ENCODE measurements at places on chromosomes 2 and 18.

DNA sequence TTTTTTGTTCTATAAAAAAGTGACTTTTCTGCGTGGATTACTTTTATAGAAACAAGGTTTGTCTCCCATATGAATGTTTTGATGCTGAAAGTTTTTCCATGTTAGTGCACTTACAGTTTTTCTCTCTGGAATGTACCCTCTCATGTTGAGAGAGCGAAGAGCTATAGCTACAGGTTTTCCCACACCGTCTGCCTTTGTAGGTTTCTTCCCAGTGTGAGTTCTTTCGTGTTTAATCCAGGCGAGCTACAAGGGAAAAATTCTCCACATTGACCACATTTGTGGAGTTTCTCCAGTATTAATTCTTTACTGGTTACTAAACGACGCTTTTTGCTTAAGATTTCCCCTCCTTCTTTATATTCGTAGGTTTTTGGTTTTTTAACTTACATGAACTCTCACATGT is 85.1 kb downstream of the ACSL3 start:
- DNase-seq, result no peak

DNA sequence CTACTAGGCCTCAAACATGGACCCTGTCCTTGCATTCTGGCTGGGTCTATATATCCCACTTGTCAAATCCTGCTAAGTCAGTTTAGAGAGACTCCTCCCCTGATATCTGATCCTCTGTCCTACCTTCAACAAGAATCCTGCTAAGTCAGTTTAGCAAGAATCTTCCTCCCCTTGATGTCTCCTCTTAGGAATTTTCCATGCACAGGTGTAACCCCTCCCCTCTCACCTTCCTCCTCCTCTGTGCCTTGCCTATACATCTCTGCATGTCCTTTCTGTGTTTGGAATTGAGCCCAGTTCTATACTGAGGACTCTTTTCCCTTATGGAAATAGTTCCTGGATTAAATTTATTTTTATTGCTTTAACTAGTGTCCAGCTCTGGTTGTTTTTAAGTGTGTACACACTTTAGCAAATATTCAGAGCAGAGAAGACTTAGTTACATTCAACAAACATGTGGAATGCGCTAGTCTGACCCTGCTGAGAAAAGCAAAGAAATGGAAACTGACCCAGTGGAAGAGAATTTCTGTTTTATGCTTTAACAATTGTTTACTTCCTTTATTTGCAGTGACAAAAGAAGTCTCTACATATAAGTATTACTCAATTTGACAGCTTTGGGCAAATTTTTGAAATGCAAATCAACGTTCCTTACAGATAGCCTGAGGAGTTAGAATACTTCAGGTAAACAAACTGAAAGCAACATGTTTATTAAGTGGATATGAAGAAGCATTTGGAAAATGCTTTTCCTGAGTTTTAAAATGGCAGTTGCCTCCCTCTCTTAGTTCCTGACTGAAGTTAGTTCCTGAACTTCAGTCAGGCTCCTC is 80.6 kb downstream of the RIT2 start:
- DNase-seq, result peak; percentile 11

DNA sequence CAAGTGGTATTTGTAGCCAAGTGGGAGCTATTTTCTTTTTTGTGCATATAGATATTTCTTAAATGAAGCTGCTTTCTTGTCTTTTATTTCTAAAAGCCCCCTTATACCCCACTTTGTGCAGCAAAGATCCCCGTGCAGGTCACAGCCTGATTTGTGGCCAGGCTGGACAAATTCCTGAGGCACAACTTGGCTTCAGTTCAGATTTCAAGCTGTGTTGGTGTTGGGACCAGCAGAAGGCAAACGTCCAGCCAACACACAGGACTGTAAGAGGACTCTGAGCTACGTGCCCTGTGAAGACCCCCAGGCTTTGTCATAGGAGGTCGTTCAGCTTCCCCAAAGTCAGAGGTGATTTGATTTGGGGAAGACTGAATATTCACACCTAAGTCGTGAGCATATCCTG is 21.9 kb downstream of the FOSL2 start:
- no peak for DNase-seq

- DNase-seq, result peak; percentile 41
These were observed 2.7 kb downstream of the PTMA start for GRCh38 chr2:231710799-231711676.

DNA sequence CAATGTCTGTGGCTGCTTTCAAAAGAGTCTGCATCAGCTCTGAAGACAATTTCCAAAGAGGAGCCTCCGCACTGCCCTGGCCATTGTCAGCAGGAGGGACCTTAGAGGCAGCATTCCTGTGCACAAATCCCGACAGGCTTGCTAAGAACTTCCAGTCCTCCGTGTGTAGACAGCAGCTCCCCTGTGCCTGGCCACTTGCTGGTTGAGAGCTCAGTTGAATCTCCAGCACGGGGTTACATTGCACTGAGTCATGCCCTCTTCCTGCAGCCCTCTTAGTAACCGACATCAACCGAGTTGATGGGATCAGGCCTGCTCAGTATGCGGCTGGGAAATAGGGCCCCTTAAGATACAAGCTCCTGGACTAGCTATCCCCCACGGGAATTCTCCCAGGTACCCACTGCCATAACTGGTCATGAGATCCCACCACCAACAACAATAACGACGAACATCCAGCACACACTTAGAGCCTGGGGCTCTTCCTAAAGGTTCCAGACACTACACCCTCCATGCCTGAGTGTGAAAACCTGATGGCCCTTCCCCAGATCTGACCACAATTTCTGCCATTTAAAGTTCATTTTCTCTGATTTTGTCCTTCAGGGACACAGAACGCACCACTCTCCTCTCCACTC is 12.0 kb downstream of the ATP6V1B1 start:
- DNase-seq, result no peak

DNA sequence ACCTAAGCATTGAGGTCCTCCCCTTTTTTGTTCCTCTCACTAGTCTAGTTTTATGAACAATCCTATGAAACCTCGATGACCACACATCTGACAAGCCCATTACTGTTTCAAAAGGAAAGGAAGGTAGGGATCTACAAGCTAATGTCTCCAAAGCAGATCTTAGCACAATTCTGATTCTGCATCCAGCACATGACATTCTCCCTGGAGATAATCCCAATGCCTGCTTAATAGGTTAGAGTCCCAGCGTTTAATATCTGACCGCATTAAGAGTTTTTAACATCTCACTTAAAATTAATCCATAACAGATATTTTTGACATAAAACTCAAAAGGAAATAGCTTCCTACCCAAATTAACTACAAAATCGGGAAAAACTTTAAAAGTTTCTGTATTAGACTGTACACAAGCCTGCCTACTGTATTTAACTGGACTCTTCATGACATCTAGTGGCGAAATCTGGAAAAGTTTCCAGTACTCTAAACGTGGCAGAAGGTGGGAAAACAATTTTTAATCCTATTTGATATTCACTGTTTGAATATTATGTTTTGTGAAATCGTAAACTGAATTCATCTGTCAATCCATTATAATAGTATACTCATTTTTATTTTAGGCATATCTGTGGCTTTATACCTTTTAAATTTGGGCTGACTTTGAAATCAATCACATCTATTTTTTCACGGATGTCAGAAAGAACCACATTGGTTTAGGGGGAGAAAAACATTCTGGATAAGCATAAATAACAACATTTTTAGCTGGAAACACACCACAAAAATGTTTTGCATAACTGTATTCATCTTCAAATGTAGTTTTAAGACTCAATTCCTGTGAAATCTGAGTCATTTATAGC is 62.4 kb downstream of the TXNL1 start:
- peak; percentile 80 for DNase-seq

DNA sequence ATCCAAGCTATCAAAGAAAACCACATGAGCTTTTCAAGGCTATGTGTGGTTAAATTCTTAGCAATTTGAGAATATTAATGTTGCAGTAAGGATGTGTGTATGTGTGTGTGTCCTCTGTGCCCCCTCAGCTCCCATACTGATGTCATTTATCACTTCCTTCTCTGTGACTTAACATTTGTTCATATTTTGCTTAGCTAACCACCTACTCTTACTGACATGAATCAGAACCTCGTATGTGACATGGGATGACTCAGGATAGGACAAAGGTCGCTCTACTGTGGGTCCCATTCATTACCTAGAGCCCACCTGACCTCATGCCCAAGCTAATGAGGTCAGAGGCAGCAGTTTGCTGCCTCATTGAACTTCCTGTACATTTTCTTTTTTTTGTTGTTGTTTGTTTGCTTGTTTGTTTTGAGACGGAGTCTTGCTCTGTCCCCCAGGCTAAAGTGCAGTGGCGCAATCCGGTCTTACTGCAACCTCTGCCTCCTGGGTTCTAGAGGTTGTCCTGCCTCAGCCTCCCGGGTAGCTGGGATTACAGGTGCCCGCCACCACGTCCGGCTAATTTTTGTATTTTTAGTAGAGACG is 36.3 kb downstream of the MOGAT1 start:
- peak; percentile 25 for DNase-seq

DNA sequence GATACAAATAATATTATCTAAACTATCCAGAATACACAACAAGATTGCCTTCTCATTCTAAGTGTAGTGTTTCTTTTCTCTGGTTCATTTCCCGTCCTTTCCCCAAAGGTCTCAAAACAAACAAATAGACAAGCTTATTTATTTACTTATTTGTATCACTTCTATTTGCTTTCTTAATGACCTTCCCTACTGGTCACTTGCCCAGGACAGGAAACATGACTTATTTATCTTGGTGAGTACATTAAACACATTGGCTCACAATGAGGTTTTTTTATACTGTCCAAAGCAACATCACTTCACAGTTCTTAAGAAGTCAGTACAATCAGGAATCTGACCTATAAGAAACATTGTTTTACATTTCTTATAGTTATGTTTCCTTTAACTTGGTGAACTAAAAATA is 123.3 kb upstream of the KYNU start:
- DNase-seq, result no peak

GRCh38 chr2:43024515-43025011 is 201.8 kb downstream of the ZFP36L2 start:
- peak; percentile 64 for DNase-seq

DNA sequence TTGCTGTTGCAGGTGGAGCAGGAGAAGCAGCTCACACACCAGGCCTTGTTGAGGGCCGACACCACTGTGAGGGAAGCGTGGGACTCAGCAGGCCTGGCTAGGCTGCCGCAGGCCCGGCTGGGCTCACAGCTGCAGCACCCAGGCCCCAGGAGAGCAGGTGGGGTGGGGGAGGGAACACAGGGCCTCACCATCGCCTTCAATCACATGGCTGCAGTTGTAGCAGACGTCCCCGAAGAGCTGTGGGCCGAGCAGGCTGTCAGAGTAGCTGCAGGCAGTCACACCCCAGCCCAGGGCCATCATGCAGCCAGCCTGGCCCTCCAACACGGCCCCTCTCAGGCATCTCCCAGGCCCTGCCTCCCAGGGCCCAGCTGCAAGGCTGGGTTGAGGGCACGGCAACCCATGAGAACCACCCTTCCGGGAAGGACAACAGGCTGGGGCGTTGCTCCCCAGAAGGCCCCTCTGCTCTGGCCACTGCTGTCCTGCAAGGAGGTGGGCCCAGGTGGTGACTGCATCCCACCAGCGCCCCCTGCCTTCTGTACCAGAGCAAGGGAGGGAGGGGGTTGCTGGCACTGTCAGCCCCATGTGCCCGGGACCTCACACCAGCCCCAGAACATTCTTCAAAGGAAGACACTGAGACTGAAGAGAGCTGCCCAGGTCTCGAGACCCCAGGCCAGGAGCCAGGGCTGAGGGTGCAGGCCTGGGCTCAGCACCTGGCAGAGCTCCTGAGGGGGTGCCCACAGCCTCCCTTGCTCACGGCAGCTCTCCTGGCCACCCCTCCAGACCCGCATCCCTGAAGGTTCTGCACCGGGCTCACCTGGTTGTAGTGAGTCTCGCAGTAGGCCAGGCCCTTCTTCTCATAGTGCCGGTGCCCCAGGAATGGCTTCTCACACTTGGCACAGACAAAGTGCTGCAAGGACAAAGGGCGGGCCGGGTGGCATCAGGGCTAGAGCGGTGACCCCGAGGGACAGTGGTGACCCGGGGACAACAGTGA is 5.6 kb upstream of the GPR17 start:
- DNase-seq, result peak; percentile 8

GRCh38 chr2:38500283-38500634 is 102.5 kb downstream of the HNRNPLL start:
- no peak for DNase-seq

GRCh38 chr2:134736167-134736880 is 17.5 kb upstream of the TMEM163 start:
- peak; percentile 57 for DNase-seq

- DNase-seq, result no peak
These were observed 48.0 kb downstream of the CDC42EP3 start for GRCh38 chr2:37623406-37623805.

DNA sequence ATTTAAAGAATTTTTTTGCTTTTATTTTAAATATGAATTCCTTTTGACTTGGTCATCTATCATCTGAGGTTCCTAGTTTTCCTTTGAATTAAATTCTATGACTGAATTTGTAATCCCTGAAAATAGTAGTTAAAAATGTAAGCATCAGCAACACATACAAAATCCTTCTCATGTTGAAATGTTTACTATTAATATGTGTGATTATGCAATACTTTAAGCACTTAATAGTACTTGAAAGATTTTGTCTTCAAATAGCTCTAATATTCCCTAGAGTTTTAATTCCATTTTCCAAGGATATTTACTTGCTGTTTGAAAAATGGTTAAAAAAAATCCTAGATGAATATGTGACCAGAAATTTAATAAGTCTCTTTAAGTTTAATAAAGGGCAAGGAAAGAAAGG is 26.6 kb upstream of the SPATS2L start:
- no peak for DNase-seq

GRCh38 chr2:207676827-207677354 is 34.5 kb upstream of the CCNYL1 start:
- DNase-seq, result peak; percentile 64

DNA sequence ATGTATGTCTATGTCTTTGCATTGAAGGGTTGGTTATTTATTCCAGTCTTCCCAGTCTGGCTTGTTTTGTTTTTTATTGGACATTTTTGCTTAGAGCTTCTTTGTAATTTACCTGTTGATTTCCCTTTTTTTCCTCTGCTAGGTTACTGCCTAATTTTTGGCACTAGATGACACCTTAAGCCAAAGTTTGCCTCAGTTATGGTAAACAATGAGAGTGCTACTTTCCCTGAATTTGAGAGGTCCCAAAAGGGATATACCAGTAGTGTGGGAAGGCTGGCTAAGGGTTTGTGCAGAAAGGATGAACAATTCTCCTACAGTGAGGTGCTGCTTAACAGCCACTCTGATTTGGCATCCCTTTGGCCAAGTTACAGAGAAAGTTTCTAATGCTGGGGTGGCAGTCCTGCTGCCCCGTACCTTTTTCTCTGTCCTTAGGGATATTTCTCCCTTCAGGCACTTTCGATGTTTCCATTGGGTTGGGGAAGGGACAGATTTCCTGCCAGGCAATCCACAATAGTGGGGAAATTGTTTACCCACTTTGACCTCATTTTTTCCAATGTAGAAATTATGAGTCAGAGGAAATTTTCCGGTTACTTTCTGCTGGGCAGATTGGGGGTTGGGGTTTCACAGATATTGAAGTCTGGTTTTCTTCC is 354.9 kb downstream of the PTPRM start:
- DNase-seq, result no peak

DNA sequence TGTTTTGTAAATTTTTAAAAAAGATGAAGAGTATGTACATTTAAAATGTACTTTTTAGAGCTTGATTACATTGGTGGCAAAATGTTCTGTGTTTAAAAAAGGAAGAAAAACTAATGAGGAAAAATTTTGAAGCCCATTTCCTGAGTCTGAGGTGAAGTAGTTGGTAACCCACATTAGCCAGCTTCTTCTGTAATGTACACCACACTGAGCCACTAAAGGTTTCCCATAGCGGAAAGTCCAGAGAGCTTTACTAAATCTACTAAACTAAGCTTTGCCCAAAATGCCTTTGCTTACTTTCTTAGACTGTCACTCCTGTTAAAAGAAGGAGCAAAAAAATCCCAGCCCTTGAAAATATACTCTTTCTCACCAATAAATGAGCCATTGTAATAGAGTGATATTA is 804.8 kb upstream of the ZEB2 start:
- no peak for DNase-seq
